ENCODE measurements at places on chromosomes 11 and 22.
A peak's percentile ranks its signal among the peaks of the same experiment; 100 is the strongest.

DNA sequence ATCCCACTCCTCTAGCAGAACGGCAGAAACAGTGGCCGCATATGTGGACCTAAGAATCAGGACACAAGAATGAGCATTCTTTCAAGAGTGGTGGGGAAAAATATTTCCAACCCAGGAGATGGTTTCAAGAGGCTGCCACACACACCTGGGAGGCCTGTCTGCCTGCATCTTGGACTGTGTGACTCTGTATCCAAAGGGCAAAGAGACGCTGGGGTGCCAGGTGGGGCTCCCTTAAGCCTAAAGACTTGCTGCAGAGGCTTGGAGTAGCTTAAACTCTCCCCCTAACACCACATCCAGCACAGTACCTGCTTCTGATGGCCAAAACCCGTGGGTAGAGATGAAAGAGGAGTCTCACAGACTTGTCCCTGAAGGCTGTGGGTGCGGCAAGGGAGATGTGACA is 3.5 kb downstream of the CXCR5 start:
- DNase-seq, result no peak

- no peak for DNase-seq
Measured at GRCh38 chr11:1854949-1855885, 2.3 kb downstream of the LSP1 start.

GRCh38 chr11:134224710-134225664 is 516 bp downstream of the VPS26B start:
- DNase-seq, result peak; percentile 28

DNA sequence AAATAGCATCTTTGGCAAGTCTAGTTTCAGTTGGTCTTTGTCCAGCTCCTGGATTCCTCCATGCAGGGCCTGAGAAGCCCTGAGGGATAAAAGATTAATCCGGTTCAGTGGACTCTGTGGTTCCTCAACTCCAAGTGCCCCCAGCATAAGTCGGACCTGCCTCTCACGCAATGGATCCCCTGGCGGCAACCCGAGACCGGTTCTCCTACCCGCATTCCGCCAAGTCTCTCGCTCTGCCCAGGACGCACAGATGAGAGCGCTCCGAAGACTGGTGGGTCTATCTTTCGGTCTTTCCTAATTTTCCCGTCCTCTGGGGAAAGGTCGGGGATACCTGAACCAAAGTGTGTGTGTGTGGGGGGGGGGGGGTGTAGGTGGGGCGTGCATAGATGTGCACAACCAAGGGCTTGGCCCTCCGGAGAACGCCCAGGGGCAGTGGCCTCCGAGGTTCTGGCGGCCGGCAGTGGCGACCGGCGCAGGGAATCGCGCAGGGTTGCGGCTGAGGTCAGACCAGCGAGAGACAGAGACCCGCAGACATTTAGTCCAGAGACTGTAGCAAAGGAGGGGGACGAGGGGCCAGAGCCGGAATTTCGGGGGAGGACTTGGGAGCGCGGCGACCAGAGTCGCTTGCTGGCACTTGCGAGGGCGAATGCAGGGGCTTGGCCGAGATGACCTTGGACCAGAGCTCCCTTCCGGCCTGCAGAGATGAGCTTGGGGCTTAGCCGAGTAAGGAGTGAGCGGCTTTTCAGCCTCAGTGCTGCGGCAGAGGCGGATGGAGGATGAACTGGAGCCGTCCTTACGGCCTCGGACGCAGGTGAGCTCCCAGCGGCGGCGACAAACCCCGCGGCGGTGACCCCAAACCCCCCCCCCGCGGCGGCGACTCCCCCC is 712 bp upstream of the SLC2A11 start:
- DNase-seq, result no peak

- DNase-seq, result no peak
Measured at GRCh38 chr11:80815752-80816453, 1375.1 kb upstream of the TENM4 start.

DNA sequence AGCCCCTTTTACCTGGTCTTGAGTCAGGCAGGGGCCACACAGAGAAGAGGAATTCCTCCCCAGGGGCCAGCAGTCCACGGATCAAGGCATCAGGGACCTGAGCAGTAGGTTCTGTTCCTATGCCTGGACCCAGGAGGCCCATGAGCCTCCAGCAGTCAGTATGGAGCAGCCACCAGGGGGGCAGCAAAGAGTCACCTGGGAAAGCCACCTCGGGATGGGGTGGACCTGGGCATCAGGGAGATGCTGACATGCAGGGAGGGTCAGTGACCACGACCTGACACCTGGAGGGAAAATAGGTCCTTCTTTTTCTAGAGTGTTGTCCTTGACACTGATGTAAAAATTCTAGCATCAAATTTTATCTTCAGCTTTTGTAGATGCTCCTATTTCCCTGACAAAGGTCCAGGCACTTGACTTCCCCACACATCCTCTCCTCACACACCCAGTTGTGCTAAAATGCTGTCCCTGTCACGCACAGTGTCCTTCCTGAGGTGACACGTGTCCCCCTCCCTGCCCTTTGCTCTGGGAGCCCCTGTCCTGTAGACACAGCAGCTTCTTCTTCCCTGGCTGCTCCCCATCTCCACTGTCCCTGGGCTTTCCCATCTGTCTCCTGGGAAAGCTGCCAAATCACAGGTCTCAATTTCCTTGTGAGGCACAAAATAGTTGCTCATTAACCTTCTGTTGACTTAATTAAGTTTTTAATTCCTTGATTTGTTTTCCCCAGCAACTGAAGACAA is 70.0 kb upstream of the IGLL5 start:
- no peak for DNase-seq
